ENCODE measurements at places on chromosomes 7 and 10.
A peak's percentile ranks its signal among the peaks of the same experiment; 100 is the strongest.

GRCh38 chr7:19016140-19016539 is 101.3 kb downstream of the TWIST1 start:
- DNase-seq: no peak

DNA sequence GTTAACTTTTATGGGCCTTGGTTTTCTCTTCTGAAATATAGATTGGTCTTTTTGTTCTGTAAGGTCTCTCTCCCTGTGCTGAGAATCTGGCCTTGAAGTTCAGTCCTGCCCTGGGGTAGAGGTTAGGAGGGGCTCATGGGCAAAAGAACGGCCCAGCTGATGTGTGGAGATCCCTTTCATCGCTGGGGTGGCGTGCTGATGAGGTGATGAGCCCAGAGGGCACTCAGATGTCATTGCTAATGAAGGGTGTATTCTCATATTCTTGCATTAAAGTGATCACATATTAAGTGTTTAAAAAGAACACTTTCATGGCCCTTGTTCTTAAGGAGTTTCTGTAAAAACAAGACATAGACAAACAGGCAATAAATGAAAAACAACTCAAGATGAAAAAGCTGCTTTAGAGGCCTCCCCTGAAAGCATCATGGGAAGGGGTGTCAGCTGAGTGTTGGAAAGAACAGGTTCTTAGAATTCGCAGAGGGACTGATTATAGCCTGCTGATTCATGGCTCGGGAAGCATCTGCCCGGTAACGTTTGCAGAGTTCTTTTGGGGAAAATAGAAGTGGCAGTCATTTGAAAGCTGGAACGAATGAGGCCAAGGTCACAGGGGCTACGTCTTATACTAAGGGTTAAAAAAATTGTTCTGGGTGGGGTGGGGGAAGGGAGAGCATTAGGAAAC is 72.5 kb upstream of the GPR158 start:
- DNase-seq: no peak

GRCh38 chr10:132420981-132421846 is 24.2 kb downstream of the PWWP2B start:
- no peak for DNase-seq

GRCh38 chr7:106865130-106866041 is at the start of gene PIK3CG:
PIK3CG (plus strand) TSS chr7:106865282; CDS start chr7:106867562, 2,280 bp downstream.
- no peak for DNase-seq

GRCh38 chr7:130831817-130832481 is 97.9 kb upstream of the KLF14 start:
- DNase-seq: no peak

DNA sequence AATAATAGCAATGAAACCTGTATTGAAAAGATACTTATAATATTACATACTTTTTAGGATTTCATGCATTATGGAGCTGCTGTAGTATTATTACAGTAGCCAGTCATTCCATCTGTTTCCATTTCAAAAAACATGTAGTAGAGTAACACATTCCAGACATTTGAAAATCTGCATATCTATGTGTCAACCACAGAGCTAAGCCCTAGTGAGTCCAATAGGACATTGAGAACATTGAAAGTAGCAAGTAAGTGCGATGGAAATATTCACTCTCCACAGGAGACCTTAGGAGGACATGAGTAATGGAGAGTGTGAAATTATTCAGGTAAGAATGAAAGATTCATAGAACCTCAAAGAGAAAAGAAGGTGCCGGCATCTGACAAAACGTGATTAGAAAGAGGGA is 15.3 kb downstream of the NSMCE4A start:
- no peak for DNase-seq

DNA sequence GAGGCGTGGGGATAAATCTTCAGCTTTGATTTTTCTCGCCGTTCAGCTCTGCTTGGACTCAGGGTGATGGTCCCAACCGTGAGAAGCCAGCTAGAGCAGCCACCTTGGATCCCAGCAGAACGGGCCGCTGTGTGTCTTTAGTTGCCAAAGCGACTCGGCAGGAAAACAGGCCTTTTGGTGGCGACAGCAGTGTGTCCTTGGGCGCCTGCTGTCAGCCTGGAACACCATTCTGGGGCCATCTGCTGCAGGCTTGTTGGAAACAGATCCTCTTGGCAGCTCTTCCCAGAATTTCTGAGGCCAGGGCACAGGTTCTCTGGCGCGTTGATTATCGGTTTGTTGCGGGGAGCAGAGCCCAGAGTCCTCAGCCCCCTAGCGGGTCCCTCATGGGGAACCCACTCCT is 97.6 kb downstream of the CUX1 start:
- no peak for DNase-seq

DNA sequence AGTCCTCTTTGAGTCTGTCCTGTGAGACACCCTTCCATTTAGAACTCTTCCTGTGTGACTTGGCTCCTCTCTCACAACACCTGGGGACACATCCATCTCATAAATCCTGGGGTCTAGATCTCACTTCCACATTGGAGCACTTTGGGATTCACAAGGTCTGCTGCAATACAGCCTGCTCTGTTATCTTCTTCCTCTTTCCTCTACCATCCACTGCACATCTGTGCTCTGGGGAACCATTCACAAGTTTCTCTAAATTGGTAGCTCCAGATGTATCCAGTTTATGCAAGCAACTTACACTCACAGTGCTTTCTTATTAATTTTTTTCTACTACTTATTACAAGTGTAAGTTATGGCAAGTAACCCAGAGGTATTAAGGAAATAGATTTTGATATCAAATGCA is 5.5 kb upstream of the FIGNL1 start:
- DNase-seq: no peak

DNA sequence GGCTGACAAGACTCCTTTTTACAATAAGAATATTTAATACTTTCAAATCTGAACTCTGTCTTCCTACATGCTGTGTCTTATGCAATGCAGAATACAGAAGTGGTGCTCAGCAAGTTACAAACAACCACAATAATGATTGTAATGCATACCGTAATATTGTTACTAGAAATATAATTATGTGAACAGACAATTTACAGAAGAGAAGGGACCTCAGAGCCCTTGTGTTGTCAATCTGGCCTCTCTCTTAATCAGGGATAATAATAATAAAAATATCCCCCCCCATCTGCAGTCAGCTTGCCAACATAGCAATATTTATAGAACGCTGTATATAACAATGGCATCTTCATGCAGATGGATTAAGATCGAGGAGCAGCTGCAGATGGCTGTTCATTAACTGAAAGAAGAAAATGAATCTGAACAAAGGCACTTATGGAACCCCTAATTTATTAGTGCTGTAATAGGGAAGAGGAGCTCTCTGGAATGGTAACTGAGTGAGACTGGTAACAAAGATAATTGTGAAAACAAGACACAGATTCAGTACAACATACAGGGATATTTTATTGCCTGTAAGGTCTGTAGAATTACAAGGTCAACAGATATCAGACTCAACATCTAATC is 106.3 kb downstream of the TMEM26 start:
- no peak for DNase-seq

GRCh38 chr7:100632951-100633717 is 8.2 kb downstream of the TFR2 start:
- no peak for DNase-seq

GRCh38 chr7:128869138-128869943 is 6.7 kb downstream of the ATP6V1F start:
- no peak for DNase-seq

GRCh38 chr7:15686957-15687545 is 568 bp upstream of the MEOX2 start:
- DNase-seq: no peak

GRCh38 chr7:36880108-36880507 is 155.8 kb upstream of the AOAH start:
- no peak for DNase-seq

DNA sequence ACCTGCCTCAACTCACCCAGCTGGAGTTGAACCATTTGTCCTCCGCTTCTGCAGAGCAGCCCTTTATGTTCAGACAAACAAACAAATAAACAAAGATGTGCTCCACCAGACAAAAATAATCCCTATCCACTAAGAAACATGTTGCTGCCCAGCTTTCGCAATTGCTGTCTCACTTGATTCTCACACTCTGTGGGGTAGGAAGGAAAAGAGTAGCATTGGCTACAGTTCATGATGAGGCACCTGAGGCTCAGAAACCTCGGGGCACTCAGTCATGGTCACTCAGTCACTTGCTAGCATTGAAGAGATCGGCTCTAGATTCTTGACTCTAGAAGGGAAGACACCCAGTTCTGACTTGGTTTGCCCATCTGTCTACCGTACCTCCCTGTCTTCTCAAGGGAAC is 88.0 kb upstream of the ZMIZ1 start:
- no peak for DNase-seq

GRCh38 chr10:3417096-3417495 is 244.5 kb upstream of the PITRM1 start:
- no peak for DNase-seq

DNA sequence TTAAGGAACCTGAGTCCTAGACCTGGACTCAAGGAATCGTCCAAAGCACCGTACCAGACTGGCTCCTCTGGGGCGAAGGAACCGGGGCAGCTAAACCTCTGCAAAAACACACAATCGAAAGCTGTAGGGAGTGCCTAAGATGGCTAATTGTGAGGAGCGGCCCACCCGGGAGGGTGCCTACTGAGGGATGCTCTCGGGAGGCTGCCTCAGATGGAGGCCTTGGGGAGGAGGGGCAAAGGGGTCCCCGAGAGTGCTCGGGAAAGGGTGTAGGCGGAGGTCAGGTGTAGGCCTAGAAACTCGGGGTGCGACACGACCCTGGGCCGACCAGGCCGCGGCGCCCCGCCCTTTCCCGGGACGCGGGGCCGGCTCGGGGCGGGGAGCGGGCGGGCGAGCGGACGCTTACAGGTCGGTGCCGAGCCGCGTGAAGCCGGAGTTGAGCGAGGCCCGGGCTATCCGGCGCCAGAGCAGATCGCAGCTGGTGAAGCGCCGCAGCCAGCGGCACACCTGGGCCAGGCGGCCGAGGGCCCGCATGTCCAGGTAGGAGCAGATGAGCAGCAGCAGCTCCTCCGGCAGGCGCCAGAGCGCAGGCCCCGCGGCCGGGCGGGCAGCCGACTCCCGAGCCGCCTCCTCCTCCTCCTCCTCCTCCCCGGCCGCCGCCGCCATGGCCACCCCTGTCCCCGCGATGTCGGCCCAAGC is 844 bp downstream of the FBXW4 start:
- DNase-seq: peak; percentile 29

- no peak for DNase-seq
These were observed 7.8 kb upstream of the CCNY start for GRCh38 chr10:35328404-35329037.

DNA sequence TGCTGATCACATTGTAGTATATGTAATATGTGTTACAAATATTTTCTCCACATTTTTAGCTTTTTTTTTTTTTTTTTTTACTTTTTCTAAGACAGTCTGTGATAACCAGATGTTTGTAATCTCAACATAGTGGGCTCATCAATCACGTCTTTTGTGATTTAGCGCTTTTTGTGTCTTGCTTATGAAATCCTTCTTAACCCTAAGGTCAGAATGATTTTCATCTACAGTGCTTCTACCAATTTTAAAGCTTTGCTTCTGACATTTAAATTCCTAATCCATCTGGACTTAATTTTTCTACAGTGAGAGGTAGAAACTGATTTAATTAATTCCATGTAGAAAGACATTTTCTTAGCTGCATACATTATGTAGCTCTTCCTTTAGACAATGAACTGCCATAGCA is 626.4 kb downstream of the TNS3 start:
- no peak for DNase-seq

DNA sequence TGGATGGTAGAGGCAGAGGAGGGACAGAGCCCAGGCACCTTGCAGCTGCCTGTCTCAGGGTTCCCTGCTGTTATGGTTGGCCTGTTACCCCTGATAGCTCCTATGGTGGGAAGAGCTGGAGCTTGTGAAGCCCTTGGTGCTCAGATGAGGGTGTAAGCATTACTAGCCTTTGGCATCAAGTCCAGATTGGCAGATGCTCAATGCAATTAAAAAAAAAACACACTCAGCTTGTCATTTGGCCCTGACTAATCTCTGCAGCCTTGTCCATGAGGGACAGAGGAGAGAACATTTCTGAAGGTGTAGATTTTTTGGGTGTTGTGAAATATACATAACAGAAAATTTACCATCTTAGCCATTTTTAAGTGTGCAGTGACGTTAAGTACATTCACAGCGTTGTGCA is 86.3 kb downstream of the PLPP4 start:
- no peak for DNase-seq

DNA sequence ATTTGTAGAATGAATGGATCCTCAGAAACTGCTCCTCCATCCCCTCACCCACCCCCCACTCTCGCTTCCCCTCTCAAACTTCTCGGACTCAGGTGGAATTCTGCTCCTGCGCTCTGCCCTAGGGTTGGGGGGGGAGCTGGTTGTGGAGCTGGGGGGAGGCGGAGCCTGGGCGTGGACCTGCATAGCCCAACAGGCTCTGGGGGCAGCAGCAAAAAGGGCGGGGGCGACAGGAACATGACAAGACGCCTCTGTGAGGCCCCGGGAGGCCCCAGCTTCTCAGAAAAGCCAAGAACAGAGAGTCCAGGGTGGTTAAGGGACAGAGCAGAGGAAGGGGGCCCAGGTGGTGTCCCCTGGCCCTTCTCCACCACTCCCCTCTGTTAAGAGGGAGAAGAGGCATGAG is 3.5 kb downstream of the TSC22D4 start:
- no peak for DNase-seq

GRCh38 chr7:18873734-18874336 is 243.6 kb downstream of the TWIST1 start:
- DNase-seq: no peak

DNA sequence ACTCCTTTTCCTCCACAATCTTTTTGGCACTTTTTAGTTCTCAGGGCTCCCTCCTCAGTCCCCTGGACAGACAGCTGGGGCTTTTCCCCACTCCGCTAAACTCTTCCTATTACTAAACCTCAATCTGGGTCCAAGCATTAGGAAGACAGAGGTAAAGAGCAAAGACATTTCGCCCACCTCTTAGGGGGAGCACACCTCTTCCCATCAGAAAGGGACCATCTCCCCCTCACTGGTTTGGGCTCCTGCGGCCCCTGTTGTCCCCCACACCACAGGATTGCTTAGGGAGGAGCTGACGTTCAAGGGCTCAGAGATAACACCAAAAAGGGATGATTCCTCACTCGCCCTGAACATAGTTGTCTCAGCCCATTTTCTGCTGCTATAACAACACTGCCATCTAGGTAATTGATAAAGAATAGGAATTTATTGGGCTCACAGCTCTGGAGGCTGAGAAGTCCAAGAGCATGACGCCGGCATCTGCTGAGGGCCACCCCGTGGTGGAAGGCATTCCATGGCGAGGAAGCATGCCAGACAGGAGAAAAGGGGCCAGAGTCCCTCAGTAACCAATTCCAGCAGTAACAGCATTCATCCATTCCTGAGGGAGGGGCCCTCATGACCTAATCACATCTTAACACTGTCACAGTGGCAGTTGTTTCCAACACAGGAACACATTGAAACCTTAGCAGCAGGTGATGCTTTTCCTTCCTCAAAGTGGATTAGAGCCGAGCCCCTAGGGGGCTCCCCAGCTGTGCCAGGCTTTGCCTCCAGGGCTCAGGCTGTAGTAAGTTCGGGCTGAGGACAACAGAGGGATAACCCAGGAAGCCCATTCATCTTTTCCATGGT is 209.6 kb downstream of the EBF3 start:
- DNase-seq: no peak

DNA sequence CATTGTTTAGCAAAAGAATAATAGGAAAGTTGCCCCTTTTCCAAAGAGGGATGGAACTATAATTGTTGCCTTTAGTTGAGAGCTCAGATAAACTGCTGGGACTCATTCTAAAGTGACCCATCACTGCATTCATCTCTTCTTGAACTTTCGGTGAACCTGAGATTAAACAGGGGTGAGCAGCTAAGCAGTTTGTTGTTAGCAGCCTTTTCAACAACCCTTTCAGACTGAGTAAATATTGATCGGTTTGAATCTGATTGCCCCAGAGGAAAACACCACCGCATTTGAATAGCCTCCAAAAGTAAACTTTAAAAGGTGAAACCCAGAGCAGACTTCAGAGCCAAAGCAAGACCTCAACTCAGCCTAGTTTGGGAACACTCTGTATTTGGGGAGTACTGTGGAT is 4.7 kb downstream of the HOXA1 start:
- no peak for DNase-seq

GRCh38 chr10:118148247-118148646 is 101.5 kb upstream of the RAB11FIP2 start:
- DNase-seq: no peak

All from stimulated activated CD8-positive, alpha-beta memory T cell treated with anti-CD3 and anti-CD28 coated beads, Interleukin-15, amount 100 ng/mL, for 1 hour (primary cell).